ENCODE measurements at places on chromosomes 12 and 14.

DNA sequence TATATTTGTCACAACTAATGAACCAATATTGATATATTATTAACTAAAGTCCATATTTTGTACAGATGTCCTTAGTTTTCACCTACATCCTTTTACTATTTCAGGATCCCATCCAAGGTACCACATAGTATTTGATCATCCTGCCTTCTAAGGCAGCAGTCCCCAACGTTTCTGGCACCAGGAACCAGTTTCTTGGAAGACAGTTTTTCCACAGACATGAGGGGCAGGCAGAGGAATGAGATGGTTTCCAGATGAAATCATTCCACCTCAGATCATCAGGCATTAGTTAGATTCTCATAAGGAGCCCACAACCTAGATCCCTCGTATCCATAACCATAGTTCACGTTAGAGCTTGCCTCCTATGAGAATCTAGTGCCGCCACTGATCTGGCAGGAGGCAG, 82.8 kb upstream of the BCL2L14 start:
- DNase-seq = no peak

- DNase-seq = no peak
Observed at GRCh38 chr12:12689647-12690300, 6.2 kb downstream of the GPR19 start.

- no peak for DNase-seq
Observed at GRCh38 chr12:104508752-104509446, 52.2 kb downstream of the CHST11 start.

GRCh38 chr14:104967386-104968152, 10.6 kb downstream of the AHNAK2 start:
- peak; percentile 68 for DNase-seq

GRCh38 chr14:78986989-78987388, 816.8 kb downstream of the NRXN3 start:
- no peak for DNase-seq

Data from tongue (tissue), 3 donors.